Hematopoietic multipotent progenitor cell treated with erythropoietin and hydrocortisone succinate and interleukin-3 and kit ligand, for 17 days (in vitro differentiated cells): ENCODE measurements at places on chromosomes 2 and 18.

DNA sequence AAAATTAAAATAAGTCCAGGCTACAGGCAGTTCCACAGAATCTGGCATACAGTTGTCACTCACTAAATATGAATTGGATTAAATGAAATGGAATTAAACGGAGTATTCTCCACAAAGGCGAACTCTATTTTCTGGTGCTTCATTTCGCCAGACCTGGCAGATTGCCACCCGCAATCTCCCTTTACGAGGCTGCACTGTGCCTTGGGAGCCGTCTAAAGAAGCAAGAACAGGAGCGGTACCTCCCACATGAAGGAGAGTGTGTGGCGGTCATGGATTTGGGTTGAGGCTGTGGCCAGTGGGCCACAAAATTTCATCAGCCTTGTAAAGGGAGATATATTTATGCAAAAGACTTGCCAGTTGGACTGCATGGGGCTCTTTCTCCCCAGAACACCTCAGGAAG, 151.0 kb downstream of the OSR1 start:
- DNase-seq, result no peak

DNA sequence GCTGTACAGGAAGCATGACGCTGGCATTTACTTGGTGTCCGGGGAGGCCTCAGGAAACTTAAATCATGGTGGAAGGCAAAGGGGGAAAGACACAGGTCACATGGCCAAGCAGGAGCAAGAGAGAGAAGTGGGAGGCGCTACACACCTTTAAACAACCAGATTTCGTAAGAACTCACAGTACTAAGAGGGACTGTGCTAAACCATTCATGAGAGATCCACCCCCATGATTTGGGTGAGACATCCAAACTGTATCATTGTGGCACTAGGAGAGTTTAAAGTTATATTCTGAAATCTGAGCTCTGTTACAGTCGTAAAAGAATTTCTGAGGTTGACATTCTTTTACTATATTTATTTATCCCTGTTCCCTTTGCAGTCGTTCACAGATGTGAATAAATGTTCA, 116.6 kb downstream of the ICA1L start:
- DNase-seq, result no peak

DNA sequence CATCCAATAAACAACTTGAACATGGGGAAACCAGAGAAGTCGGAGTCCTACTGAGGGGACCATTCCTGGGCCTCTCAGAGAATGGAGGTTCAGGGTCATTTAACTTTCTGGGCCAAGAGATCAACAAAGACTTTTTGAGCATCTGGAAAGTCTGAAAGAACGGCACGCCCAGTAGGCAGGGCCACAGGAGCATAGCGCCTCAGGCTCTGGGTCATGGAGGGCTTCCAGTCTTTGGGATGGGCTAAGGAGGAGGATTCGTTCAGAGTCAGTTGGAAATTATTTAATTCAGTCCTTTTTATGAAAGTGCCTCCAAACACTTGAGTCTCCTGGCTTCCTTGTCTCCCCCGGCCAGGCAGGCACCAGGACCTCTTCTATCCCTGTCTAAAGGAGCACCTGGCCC, 101.1 kb upstream of the GLI2 start:
- no peak for DNase-seq

DNA sequence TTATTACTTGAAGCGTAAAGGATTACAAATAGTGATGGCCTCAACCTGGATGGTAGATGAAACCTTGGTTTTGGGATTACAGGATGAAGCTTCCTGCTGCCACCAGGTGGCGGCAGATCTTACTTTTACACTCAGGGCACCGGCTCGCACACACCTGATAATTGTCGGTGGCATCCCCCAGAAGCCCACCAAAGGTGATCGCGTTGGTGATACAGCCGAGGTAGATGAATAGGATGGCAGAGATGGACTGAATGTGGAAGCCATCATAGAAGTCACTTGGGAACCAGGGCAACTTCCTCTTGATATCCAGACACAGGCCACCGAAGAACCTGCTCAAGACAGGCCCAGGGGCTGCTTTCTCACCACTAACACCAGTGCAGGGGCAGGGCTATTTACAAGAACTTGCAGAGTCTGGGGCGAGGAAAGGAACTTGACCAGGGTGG, 51.8 kb downstream of the MTHFD2 start:
- DNase-seq, result peak; percentile 64

- DNase-seq, result no peak
Observed at GRCh38 chr2:63614983-63615945, 26.5 kb downstream of the MDH1 start.

DNA sequence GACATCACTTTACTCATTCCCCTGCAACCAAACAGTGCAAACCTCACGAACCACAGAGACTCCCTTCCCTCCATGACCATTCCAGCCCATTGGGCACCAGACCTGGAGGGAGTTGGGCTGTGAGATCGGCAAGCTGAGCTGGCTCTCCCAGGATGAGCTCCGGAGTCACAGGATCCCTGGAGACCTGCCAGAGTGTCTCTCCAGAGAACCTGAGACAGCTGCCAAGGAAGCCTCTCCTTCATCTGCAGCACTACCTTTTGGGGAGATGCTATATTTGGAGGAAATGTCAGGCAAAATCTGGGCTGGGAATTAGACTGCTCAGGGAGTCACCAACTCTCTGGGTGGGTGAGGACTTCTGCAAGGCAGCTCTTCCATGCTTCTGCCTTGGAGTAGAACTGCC, 417.4 kb downstream of the TNS1 start:
- no peak for DNase-seq

DNA sequence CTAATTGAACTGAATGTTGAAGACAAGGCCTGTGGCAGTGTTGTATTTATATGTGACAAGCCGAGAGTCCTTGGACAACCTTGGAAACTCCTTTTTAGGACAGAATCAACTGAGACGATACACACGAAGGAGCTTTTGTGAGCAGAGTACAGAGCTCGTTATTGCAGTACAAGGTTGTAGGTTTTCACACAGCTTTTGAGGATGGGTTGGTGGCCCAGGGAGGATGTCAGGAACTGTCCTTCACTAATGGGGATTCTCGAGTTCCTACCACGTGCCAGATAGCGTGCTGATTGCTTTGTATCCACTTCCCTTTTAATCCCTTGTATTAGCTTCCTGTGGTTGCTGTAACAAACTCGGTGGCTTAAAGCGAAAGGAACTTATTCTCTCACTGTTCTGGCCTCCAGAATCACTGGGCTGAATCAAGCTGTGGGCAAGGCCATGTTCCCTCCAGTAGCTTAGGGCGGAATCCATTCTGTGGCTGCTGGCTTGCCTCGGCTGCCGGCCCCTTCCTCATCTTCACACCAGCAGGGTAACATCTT, 20.2 kb downstream of the INPP4A start:
- no peak for DNase-seq

DNA sequence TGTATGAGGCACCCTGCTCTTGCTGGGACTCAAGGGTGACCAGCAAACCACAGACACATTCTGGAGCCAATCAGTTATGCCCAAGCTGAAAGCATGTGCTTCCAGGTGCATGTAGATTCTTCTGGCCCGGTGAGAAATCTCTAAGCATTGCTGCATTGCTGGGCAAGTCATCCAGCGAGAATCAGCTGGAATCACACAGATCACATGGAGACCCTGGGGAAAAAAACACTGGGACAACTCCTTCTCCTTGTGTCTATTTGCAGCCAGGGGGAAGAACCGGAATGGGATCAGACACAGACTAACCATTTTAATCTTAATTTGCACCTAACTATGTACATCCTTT, 119.7 kb upstream of the KLF7 start:
- no peak for DNase-seq

DNA sequence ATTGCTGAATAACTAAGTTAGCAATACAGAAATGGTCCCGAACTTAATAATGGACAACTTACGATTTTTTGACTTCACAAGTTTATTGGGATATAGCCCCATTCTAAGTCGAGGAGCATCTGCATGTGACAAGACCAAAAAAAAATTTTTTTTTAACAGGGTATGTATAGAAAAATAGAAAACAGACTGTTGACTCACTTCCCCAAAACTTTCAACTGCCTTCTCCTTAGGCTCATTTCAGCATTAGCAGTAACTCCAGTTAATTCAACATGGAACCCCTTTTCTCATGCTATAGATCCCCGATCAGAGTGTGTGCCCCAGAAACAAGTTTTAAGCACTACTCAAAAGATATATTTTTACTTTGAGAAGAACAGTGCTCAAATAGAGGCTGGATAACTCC, 5.4 kb downstream of the CD302 start:
- DNase-seq, result no peak

- no peak for DNase-seq
Observed at GRCh38 chr2:110804915-110805314, 72.5 kb downstream of the ACOXL start.

GRCh38 chr2:181218401-181218821, 238.0 kb downstream of the UBE2E3 start:
- DNase-seq, result no peak

GRCh38 chr2:101741775-101742520, 44.4 kb downstream of the MAP4K4 start:
- no peak for DNase-seq

DNA sequence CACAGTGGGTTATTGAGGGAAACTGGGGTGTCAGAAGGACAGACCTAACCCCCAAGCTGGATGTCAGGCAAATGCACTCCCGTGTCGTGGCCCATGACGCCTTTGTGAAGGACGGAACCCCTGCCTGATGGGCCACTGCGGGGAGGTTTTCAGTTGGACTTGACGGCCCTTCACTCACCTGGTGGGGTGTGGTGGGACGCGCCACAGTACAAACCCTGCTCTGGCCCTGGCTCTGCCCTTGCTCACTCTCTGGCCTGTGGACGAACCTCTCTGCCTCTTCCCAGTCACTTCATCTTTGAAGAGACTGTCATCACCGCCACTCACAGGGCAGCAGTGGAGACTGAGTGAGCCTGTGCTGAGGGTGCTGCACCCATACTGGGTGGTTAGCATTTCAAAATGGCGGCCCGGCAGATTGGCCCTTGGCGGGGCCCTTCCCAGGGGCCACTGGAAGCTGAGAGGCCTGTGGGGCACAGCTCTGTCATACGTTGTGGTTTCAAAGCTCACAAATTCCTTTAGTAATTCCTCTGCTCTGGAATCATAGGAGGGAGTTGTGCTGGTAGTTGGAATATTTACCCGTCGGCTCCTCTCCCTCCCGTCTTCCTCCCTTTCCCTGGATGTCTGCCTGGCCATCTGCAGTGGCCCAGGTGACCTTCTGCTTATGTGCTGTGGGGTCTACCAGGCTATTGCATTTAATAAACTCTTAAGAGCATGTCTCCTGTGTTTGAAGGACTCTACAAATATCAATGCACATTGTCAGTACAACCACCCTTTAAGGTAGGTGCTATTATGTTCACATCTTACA, 200.6 kb downstream of the CTIF start:
- DNase-seq, result no peak
